ENCODE measurements at places on chromosomes 7 and 10. TPM values are rescaled to one million over a fixed set of nuclear protein-coding genes. Genes with fewer than 3 reads are reported as not detected.

GCK gene
- 5.3 TPM for total RNA-seq

AVPI1 gene
- 0.94 TPM for total RNA-seq

HPSE2 gene
- total RNA-seq: 0.63 TPM

IKZF1 gene
- total RNA-seq: 0.94 TPM

DENND2A gene
- 29.4 TPM for total RNA-seq

CRYGN gene
- not detected for total RNA-seq

PAOX gene
- 13.8 TPM for total RNA-seq

SCRN1 gene
- 112 TPM for total RNA-seq

GIMAP2 gene
- total RNA-seq: 1.9 TPM

NT5C2 gene
- 158 TPM for total RNA-seq

IDI2 gene
- total RNA-seq: not detected

DKK1 gene
- 2.5 TPM for total RNA-seq

EN2 gene
- not detected for total RNA-seq

OR2A7 gene
- 0.94 TPM for total RNA-seq

INSYN2A gene
- total RNA-seq: 9.4 TPM

GPRIN2 gene
- 36.6 TPM for total RNA-seq

EIF3B gene
- total RNA-seq: 70.4 TPM

MMD2 gene
- 2.2 TPM for total RNA-seq

CALY gene
- total RNA-seq: 13.5 TPM

ATRNL1 gene
- 468 TPM for total RNA-seq

Measured in parietal lobe (tissue), 2 donors.